GM12878 (cell line): ENCODE measurements at places on chromosomes 12 and 14.

- DNase-seq = no peak
Observed at GRCh38 chr12:64716839-64717455, 42.3 kb downstream of the GNS start.

GRCh38 chr14:83173687-83174086 lies 1640.0 kb upstream of the SEL1L start:
- DNase-seq = no peak

GRCh38 chr14:67571275-67571990 lies 28.6 kb downstream of the PIGH start:
- no peak for DNase-seq

DNA sequence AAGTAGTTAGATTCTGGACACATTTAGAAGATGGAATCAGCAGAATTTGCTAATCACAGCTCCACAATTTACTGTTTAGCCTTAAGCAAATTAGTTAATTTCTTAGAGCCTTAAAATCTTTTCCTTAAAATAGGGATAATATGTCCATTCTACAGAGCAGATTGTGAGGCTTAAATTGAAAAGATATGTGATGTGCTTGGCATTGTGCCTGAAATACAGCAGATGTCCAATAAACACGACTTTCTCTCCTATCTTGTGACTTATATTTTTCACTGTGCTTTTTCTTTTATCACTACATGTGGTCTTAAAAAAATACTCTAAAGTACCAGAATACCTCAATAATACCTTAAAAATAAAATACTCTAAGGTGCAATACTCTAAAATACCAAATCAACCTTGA lies 30.6 kb downstream of the CCER1 start:
- no peak for DNase-seq

DNA sequence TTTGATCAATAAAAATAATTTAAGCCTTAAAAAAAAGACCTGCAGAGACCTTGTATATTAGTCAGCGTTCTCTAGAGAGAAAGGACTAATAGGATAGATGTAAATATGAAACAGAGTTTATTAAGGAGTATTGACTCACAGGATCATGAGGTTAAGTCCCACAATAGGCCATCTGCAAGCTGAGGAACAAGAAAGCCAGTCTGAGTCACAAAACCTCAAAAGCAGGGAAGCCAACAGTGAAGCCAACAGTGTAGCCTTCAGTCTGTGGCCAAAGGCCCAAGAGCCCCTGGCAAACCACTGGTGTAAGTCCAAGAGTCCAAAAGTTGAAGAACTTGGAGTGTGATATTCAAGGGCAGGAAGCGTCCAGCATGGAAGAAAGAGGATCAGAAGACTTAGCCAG lies 66.3 kb downstream of the TBX5 start:
- no peak for DNase-seq

DNA sequence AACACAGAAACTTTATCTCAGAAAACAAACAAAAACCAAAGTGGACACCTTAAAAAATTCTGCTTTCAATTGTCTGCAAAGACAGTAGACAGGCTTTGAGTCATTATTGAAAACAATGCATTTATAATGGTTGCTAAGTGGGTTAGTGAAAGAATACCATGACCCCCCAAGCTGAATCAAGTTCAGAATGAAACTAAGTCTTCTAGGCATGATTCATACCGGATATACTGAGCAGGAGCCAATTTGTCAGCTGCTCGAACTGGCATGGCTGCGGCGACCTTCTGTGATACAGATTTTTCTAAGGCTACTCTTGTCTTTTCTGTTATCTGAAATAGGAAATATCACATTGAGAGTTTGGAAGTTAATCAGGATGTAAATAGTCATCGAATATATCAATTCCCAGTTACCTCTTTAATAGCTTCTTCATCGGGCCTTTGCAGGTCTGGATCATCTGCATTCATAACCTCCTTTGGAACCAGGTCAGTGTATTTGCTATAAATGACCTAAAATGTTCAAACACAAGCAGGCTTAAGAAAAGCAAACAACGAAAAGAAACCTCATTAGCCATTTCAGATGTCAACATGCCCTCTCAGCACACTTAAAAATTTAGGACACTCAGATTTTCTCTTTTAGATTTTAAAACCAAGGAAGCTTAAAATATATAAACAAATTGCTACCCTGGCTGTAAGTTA lies 22.3 kb downstream of the SNW1 start:
- no peak for DNase-seq

GRCh38 chr12:7060353-7060954 lies at the start of gene C1S:
TSS of gene C1S (plus strand) at chr12:7060718. CDS start at chr12:7061913, 1,195 bp downstream.
- no peak for DNase-seq

DNA sequence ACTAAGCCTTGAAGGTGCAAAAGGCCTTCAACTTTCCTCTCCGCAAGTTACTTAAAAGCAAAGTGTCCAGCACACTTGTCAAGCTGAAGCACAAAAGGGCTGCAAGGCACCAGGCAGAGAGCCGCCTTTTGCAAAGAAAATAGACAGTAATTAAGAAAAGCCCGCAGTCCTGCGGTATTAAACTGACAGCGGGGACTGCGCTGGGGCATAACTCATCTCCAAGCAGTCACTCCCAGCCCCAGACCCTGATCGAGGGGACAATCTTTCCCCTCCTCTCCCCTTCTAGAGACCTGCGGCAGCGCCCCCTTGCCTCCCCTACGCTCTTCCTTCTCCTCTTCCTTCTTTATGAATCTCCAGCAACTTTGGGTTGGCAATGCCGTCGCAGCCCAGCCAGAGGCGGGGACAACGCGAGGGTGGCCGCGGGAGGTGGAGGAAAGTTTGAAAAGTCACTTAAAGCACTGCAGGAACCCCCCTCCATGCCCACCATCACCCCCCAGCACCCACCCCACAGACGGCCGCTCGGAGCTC lies 200.9 kb upstream of the CAND1 start:
- DNase-seq = no peak

- DNase-seq = no peak
Observed at GRCh38 chr12:9607716-9608115, at the start of gene KLRB1. TSS of gene KLRB1 (minus strand) at chr12:9607916. CDS start at chr12:9607839, 77 bp downstream.

- DNase-seq = no peak
Observed at GRCh38 chr12:54016478-54016964, 7.7 kb downstream of the HOXC8 start.

DNA sequence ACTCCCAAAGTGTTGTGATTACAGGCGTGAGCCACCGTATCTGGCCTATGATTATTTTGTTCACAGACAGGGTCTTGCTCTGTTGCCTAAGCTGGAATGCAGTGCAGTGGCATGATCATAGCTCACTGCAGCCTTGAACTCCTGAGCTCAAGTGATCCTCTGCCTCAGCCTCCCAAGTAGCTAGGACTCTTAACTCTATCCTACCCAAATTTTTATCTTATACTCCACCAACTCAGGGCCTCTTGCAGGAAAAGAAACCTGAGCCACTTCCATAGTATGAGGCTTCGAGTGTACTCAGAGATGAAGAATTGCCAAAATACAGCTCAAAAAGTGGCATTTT lies 828 bp downstream of the MMAB start:
- no peak for DNase-seq

GRCh38 chr14:70599345-70599744 lies 1.1 kb downstream of the MED6 start:
- no peak for DNase-seq

DNA sequence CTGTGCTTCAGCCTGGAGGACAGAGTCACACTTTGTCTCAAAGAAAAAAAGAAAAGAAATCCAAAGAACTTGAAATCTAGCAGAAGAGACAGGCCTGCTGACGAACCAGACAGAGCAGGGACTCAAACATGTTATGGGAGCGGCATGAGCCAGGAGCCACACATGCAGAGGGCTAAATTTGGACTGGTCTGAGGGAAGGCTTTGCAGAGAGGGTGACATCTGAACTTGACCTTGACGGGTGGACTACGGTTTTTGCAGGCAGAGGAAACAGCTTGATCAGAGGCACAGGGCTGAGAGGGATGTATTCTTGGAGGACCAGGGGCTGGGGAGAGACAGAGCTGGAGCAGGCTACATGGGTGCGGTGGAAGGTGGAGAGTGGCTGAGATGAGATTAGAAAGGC lies 20.5 kb upstream of the SLC24A4 start:
- DNase-seq = no peak

- no peak for DNase-seq
Observed at GRCh38 chr12:106229036-106229591, 18.7 kb downstream of the CKAP4 start.

DNA sequence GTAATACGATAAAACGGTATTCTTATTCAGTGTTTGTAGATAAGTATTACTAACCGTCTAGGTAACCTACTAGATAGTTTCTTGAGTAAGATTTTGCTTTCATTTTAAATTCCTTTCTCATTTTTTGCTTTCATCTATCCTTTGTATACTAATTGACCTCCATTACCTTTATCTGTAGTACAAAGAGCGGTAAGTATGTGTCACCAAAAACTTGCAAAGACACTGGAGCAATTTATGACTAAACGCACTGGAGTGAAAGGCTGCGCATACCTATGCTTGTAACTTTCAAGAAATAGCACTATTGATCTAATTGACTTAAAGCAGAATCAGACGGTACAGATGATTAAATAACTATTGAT lies 1.7 kb downstream of the ARHGAP5 start:
- DNase-seq = no peak

- DNase-seq = no peak
Observed at GRCh38 chr14:51917193-51917592, 56.8 kb downstream of the GNG2 start.

- no peak for DNase-seq
Observed at GRCh38 chr12:95277139-95277538, 59.5 kb downstream of the VEZT start.

GRCh38 chr12:27437839-27438238 lies 8.7 kb upstream of the SMCO2 start:
- no peak for DNase-seq

- DNase-seq = no peak
Observed at GRCh38 chr14:48384821-48385220, 709.4 kb upstream of the MDGA2 start.

- no peak for DNase-seq
Observed at GRCh38 chr12:99806304-99806703, 158.8 kb downstream of the GARIN6 start.

- no peak for DNase-seq
Observed at GRCh38 chr14:38866461-38866860, 236.6 kb downstream of the SEC23A start.

DNA sequence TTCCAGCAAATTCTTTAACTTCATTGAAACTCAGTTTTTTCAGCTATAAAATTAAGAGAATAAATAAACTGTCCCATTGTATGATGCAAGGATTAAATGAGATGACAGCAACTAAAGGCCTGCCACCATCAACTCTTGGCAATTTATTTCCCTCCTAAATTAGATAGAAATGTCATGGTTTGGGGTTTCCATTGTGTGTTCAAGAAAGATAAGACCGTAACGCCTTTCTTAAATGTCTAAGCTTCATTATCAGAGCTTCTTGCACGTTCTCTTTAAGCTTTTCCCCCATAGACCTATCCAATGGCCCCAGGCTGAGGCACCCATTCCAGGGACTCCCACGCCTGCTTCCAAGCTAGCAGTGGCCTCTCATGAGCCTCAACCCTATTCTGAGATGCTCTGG lies 281.9 kb downstream of the CACNA1C start:
- DNase-seq = no peak

- no peak for DNase-seq
Observed at GRCh38 chr14:56057767-56058166, 60.4 kb upstream of the PELI2 start.

- no peak for DNase-seq
Observed at GRCh38 chr12:108967869-108968540, 52.9 kb downstream of the SVOP start.

DNA sequence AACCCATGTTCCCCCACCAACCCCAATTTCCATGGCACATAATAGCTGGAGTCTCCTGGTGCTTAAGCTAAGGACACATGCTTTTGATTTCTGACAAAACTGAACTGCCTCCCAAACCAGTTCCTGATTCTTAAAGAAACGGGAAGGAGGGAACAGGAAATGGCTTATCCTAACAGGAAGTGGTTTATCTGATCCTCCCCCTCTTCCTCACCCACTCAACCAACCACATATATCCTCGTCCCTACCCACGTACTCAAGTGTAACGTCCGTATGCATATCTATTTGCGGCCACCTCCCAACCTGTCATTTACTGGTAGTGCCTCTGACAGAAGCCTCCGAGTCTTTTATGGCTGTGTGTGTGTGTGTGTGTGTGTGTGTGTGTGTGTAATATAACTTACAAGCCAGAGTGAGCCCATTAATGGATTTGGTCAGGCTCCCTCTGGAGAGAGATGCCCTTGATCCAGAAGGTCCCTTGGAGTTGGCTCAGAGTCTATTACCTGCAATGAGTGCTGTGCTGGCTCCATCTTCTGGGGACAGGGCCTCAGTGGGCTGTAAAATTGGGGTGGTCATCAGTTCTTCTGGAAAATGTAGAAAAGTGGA lies 7.7 kb downstream of the DAZAP2 start:
- DNase-seq = no peak

GRCh38 chr14:92217936-92218335 lies 96.2 kb downstream of the CPSF2 start:
- DNase-seq = no peak

DNA sequence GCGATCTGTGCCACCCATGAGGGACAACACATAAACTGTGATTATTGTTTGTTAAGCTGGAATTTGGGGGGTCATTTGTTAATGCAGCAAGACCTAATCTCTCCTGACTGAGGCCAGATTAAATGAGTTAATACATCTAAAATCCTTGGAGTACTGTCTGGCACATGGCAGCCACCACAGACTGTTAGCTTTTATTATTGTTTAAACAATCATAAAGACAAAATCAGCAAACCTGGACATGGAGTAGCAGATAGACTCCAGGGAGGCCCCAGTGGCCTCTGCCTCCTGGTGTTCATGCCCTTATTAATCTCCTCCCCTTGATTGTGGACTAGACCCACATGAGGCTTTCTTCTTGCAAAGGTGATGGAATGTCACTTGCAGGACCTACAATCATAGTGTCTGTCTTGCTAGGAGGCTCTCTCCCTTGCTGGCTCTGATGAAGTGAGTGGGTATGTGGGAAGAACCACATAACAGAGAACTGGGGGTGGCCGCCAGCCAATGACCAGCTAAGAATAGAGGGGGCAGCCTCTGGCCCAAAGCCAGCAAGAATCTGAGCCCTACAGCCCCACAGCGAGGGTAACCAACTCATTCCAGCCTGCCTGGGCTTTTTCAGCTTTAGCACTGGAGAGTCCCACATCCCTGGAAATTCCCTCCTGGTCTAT lies 142.0 kb downstream of the SCARB1 start:
- DNase-seq = no peak

DNA sequence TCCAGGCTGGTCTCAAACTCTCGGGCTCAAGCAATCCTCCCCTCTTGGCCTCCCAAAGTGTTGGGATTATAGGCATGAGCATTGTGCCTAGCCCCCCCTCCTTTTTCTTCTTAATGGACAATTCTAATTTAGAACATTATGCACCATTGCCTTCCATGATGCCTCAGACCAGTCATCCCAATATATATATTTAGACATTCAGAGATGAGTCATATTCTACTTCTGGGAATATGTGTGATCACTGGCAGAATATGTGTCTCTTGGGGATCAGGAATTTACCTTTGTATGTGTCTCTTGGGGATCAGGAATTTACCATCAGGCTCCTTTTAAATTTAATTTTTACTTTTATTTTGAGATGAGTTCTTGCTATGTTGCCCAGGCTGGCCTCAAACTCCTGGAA lies 7.5 kb upstream of the CCDC177 start:
- DNase-seq = no peak

- no peak for DNase-seq
Observed at GRCh38 chr12:6229224-6230218, 29.3 kb downstream of the CD9 start.
